ENCODE measurements at places on chromosomes 16 and 17.
A peak's percentile ranks its signal among the peaks of the same experiment; 100 is the strongest.

DNA sequence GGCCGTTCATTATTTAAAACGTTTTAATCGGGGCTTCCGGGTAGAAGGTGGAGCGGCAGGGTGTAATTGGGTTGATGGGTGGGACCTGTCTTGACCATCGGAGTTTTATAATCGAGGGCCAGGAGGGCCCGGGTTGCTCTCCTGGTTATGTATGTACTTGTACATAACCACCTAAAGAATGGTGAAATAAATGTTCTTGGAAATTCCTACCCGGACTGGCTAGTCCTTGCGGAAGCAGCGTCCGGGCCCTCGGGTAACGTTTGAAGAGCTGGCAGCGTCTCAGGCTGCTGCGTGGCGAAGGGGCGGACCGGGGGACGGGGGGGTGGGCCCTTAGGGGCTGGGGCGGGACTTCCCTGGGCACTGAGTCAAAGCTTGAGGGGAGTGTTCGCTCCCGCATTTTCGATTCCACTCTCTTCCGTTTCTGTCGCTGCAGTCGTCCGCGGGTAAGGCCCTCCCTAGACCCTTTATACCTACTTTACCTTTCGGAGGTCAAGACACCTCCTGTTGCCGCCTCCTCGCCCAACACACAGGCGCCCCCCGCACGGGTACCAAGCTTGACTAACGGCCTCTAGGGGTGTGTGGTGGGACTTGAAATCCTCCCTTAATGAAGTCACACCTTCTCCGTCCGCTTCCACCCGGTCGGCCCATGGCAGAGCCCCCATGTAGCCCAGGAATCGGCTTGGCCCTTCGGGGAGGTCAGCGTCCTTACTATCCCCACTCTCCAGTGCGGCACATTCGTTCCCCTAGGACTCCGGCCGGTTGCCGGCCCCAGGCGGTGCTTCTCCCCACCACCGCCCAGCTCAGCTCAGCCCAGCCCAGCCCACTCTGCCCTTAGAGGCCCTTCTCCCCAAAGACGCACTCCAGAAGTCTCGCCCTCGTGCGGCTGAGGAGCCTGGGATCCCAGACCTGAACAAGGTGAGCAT is at the start of gene TMEM106A:
Gene TMEM106A (plus strand): TSS at position 396 of the 923 bp plus-strand sequence. CDS start 1,167 bp downstream, outside the sequence.
- DNase-seq, result peak; percentile 82

DNA sequence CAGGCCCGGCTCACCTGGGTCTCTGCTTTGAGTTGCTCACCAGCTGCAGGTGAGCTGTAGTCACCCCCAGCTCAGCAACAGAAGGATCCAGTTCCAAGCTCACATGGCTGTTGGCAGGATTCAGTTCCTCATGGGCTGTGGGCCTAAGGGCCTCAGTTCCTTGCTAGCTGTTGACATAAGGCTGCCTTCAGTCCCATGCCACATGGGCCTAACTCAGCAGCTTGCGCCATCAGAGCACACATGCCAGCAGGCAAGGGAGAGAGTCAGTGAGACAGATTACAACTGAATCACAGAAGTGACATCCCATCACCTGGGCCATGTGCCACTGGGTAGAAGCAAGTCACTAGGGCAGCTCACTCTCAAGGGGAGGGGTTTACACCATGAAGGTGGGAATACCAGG is 24.7 kb downstream of the PSMD7 start:
- DNase-seq, result no peak

- DNase-seq, result no peak
Measured at GRCh38 chr17:47803751-47804150, 17.8 kb downstream of the OSBPL7 start.

GRCh38 chr16:85848986-85849385 is 49.5 kb downstream of the COX4I1 start:
- DNase-seq, result no peak

DNA sequence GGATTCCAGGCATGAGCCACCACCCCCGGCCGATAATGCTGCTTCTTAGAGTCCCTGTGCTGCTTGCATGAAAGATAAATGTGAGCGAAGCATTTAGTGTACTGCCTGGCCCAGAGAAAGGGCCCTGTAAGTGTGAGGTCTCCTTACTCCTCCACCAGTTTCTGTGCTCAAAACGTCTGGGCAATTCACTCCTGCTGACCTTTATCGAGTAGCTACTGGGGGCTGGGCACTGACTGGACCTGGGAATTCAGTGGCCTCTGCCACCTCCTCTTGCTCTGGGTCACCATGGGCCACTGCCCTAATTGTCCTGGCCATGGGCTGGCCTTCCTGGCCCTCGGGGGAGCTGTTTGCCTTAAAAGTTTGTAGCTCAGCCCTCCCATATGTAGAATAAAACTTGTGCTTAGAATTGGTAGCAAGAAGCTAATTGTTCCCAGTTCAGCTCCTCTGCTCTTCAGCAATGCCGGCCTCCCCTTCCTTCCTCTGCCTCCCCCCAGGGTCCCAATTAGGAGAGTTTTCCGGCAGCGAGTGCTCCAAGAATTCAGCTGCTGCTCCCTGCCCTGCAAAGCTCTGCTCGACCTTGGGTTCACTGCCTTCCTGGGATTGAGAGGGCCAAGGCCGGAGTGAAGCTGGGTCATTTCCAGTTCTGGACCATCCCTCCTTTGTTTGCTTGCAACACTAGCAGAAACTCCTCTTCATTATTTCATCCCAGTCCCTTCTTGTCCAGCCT is 98.9 kb upstream of the CDC42EP4 start:
- no peak for DNase-seq

- DNase-seq, result no peak
Measured at GRCh38 chr17:78707016-78707415, 75.1 kb downstream of the CYTH1 start.

GRCh38 chr16:80883816-80884215 is 79.4 kb upstream of the CDYL2 start:
- DNase-seq, result no peak

- no peak for DNase-seq
Measured at GRCh38 chr16:74999219-74999608, 390 bp downstream of the ZNRF1 start.

DNA sequence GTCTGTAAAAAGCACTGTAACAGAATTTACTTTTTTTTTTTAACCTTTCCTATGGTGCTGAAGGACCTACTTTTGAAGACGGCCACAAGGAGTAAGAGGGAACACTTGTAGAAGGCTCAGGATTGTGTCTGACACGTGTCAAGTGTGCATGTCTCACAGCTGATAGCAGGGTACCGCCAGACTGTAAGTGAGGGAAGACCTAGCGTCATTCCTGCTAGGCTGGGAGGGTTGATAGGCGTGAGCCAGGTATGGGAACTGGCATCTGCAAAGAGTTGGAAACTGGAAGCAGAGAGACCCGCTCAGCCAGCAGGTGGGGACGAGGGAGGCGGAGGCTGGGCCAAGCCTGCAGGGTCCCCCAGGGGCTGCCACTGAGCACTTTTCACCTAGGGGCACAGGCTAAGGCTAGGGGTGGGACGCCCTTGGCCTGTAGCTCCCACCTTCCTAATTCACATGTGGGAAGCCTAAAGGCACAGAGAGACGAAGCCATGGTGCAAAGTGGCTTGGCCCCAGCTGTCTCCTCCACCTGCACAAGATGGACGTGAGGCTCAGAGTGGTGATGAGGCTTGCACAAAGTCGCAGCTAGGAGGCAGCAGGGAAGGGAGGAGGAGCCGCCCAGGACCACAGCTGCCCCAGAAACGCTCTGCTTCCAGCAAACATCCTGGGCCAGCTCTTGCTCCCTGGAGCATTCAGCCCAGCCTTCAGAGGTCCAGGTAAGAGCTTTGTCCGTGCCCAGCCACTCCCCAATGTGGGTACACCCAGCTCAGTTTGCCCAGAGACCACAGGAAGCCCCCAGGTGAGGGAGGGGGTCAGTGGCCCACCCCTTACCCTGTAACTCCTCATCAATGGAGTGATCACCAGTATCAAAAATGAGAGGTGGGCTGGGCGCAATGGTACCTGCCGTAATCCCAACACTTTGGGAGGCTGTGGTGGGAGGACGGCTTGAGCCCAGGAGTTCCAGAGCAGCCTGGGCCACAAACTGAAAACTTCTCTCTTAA is 18.9 kb downstream of the VASN start:
- DNase-seq, result no peak

Measured in breast epithelium (tissue), 4 donors.